ENCODE measurements at places on chromosomes 5 and 9.

GRCh38 chr5:177378884-177379883 is 5.0 kb upstream of the SLC34A1 start:
- peaks cover 24% of the 10 kb centered on the region for H3K4me1 ChIP-seq
- no peak for DNase-seq
- peak overlapping the region; percentile 69 for H3K27ac ChIP-seq

DNA sequence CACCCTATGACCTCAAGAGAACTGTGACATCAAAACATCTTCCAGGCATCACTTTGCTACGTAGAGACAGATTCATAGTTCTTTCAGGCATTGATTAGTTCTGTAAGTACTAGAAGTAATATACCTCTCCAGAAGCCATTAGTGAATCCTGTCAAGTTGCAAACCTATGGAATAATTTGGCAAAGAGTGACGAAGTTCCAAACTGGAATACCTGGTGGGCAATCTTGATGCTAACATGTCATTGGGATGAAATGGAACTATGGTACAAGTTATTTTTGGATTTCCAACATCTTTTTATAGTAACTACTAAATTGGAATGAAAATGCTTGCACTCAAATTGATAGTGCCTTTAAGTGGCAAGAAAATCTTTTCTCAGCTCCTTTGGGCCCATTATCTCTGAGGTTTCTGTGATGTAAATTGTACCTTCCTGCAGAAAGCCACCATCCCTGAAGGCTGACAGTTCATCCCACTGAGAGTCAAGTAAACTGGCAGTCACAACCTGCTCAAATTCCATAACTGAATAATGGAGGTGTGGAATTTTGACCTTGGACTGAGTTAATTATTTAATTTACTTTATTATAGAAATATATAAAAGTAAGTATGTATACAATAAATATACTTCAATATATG is 435.5 kb downstream of the DTWD2 start:
- no peak overlapping the region for H3K4me3 ChIP-seq
- no peaks in the 10 kb centered on the region for H3K27me3 ChIP-seq
- H3K27ac ChIP-seq = no peak overlapping the region

- H3K4me1 ChIP-seq = no peaks in the 10 kb centered on the region
- no peak for DNase-seq
- no peak overlapping the region for H3K27ac ChIP-seq
- H3K27me3 ChIP-seq = peaks cover 3% of the 10 kb centered on the region
- no peak overlapping the region for H3K4me3 ChIP-seq
Observed at GRCh38 chr9:121019273-121019672, 30.8 kb downstream of the C5 start.

GRCh38 chr9:134875371-134875770 is 5.2 kb upstream of the FCN2 start:
- no peaks in the 10 kb centered on the region for H3K4me1 ChIP-seq
- peaks cover 4% of the 10 kb centered on the region for H3K27me3 ChIP-seq
- no peak for DNase-seq
- H3K36me3 ChIP-seq = no peaks in the 10 kb centered on the region

- H3K27me3 ChIP-seq = peaks cover 36% of the 10 kb centered on the region
- DNase-seq = no peak
- no peaks in the 10 kb centered on the region for H3K36me3 ChIP-seq
- H3K27ac ChIP-seq = no peak overlapping the region
- H3K4me3 ChIP-seq = no peak overlapping the region
Observed at GRCh38 chr5:145942749-145943148, 6.4 kb downstream of the SH3RF2 start.

- no peak overlapping the region for H3K27ac ChIP-seq
- H3K4me3 ChIP-seq = no peak overlapping the region
- H3K4me1 ChIP-seq = no peaks in the 10 kb centered on the region
- peaks cover 3% of the 10 kb centered on the region for H3K27me3 ChIP-seq
Observed at GRCh38 chr9:4327504-4328191, 27.8 kb upstream of the GLIS3 start.

GRCh38 chr5:37248421-37248969 is 681 bp downstream of the CPLANE1 start:
- peak overlapping the region; percentile 79 for H3K4me3 ChIP-seq
- H3K27me3 ChIP-seq = no peaks in the 10 kb centered on the region
- DNase-seq = no peak
- no peak overlapping the region for H3K27ac ChIP-seq
- peaks cover 2% of the 10 kb centered on the region for H3K36me3 ChIP-seq

DNA sequence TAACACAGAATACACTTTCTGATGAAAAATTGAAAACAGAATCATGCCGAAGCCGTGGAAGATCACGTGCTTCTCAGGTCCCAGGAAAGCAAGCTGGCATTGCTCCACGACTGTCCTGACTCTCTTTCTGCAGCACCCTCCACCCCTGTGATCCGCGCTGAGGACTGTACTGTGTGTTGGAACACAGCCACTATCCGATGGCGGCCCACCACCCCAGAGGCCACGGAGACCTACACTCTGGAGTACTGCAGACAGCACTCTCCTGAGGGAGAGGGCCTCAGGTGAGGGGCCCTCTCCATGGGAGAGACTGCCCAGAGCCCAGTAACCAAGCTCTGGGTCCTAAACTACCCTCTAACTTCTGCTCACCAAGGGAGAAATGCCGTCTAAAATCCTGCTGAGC is 73.3 kb downstream of the CMYA5 start:
- no peaks in the 10 kb centered on the region for H3K4me1 ChIP-seq
- H3K36me3 ChIP-seq = no peaks in the 10 kb centered on the region
- H3K27me3 ChIP-seq = peaks cover 6% of the 10 kb centered on the region
- DNase-seq = no peak
- no peak overlapping the region for H3K4me3 ChIP-seq

DNA sequence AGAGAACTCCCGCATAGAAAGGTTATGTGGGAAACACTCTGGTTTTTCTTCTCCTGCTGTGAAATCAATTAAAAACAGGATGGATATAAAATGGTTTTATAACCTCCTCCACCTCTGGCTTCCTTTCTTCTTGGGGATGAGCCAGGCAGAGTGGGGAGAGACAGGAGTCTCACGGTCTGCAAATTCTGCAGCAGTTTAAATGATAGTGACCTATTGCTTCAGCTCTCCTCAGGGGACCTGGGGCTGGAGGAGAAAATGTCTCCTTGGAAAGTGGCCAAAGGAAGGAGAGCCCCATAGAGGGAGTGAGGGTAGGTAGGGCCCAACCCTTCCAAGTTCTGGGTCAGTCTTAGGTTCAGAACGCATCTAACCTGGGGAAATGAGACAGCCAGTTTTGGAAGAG is 118.8 kb downstream of the MTX3 start:
- H3K36me3 ChIP-seq = no peaks in the 10 kb centered on the region
- DNase-seq = no peak
- no peak overlapping the region for H3K4me3 ChIP-seq
- H3K4me1 ChIP-seq = no peaks in the 10 kb centered on the region

GRCh38 chr9:127886401-127886972 is 9.0 kb upstream of the AK1 start:
- peaks cover 44% of the 10 kb centered on the region for H3K36me3 ChIP-seq
- H3K27ac ChIP-seq = no peak overlapping the region
- peaks cover 15% of the 10 kb centered on the region for H3K4me1 ChIP-seq
- H3K27me3 ChIP-seq = no peaks in the 10 kb centered on the region
